ENCODE measurements at places on chromosomes 7 and 10.

DNA sequence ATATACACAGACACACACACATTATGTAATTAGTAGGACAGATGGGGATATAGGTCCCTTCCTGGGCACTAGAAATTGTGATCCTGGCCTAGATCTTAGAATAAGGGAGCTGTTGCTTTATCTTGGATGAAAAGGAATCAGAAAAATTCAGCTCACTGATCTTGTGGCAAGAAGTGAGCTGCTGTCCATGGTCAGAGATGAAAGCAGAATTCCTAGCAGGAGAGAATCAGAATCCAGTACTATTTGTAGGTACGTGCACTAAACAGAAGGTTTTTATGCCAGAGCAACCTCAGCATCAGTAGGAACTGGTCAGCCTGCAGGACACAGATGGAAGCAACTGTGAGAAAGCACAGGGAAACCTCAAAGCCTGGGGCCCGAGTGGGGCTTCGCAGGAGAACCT is 549.2 kb upstream of the POM121L12 start:
- DNase-seq: no peak

GRCh38 chr7:139588632-139589031 is 65.1 kb downstream of the CLEC2L start:
- no peak for DNase-seq

GRCh38 chr7:147670759-147671158 is 919.8 kb upstream of the C7orf33 start:
- no peak for DNase-seq

GRCh38 chr7:149569025-149569725 is 71.6 kb upstream of the ZNF746 start:
- no peak for DNase-seq

- no peak for DNase-seq
Observed at GRCh38 chr10:103709341-103709920, 145.9 kb downstream of the SH3PXD2A start.

- no peak for DNase-seq
Observed at GRCh38 chr10:124632566-124632965, 111.6 kb downstream of the FAM53B start.

- no peak for DNase-seq
Observed at GRCh38 chr7:144771927-144772326, 63.9 kb downstream of the TPK1 start.

DNA sequence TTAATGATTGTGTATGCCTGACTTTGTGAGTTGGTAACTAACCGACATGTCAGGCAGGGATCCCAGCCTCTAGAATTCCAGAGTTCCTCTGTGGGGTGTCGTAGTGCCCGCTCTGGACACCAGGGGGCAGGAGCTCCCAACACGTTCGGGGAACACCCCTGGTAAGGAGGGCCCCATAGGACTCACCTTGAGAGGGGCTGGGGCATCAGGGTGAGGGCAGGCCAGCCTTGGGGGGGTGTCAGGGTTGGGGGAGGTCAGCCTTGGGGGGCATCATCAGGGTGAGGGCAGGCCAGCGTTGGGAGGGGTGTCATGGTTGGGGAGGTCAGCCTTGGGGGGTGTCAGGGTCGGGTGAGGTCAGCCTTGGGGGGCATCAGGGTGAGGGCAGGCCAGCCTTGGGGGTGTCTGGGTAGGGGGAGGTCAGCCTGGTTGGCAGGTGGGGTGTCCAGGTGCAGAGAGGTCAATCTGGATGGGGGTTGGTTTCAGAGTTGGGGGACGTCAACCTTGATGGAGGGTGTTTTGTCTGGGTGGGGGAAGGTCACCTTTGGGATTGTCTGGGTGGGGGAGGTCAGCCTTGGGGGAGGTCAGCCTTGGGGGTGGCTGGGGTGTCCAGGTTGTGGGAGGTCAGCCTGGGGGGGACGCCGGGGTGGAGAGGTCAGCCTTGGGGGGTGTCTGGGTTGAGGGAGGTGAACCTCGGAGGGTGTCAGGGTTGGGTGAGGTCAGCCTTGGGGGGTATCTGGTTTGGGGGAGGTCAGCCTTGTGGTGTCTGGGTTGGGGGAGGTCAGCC is 45.6 kb upstream of the SUN1 start:
- DNase-seq: peak; percentile 76

DNA sequence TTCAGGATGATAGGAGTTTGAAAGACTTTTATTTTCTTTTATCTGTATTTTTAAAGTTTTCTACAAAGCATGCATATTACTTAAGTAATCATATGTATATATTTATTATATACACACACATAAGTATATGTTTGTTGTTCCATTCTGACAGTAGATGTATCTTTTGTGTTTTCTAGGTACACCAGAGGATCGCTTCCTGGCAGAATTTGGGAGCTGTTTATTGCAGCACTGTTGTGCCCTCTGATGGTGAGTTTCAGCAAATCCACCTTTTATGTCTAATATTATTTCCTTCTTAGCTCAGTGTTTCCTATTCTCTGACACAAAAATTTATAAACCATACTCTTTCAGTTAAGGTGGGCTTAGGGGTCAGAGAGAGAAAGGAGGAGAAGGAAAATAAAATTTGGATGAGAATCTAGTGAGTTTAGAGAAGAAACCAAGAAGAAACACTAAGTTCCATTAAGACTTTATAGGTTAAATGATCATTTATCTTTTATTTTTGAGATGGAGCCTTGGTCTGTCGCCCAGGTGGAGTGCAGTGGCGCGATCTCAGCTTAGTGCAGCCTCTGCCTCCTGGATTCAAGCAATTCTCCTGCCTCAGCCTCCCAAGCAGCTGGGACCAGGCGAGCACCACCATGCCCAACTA is 59.2 kb upstream of the OIT3 start:
- DNase-seq: peak; percentile 3

DNA sequence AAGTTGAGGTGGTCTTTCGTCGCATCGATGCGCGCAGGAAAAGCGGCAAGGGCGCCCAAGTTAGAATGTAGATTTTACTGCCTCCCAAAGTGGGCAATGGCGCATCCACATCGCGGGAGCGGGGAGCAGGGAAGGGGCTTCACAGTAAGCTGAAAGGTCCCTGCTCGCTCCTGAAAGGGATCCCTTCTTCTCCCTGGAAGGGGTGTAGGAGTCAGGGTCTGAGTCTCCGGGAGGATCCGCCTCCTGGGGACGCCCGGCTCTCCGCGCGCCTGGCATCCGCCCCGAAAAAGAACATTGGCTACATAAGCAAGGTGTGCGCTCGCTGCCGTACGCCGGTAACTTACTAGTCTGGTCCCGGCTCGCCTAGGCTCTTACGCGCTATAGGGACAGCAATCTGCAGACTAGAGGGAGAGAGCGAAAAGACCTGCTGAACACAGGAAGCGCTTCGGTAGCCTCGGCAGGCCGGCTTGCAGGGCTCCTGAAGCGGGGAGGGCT is 804 bp downstream of the UNC5B start:
- DNase-seq: peak; percentile 21

- DNase-seq: no peak
Observed at GRCh38 chr10:83023662-83024061, 1115.6 kb upstream of the GHITM start.

- DNase-seq: no peak
Observed at GRCh38 chr7:135745703-135746312, 2.8 kb downstream of the FAM180A start.

GRCh38 chr7:8982338-8982992 is 549.1 kb downstream of the NXPH1 start:
- no peak for DNase-seq

DNA sequence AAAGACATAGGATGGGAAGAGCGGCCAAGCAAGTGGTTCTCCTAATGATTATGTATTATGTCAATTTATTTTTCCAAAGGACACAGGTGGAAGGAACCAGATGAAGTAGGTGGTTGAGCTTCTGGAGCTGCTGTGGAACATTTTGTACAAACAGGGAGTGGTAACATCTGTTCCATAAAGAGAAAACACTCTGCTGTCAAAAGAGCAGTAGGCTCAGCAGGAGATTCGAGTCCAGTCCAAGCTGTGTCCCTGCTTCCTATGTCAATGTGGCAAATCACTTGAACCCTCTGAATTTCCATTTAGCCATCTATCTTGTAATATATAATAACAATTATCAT is 448.0 kb upstream of the ANKRD30A start:
- DNase-seq: no peak

GRCh38 chr10:35214607-35215020 is 88.0 kb downstream of the CREM start:
- DNase-seq: no peak

- no peak for DNase-seq
Observed at GRCh38 chr7:24869572-24869971, 110.4 kb downstream of the OSBPL3 start.

GRCh38 chr10:3699916-3700315 is 85.1 kb downstream of the KLF6 start:
- no peak for DNase-seq

DNA sequence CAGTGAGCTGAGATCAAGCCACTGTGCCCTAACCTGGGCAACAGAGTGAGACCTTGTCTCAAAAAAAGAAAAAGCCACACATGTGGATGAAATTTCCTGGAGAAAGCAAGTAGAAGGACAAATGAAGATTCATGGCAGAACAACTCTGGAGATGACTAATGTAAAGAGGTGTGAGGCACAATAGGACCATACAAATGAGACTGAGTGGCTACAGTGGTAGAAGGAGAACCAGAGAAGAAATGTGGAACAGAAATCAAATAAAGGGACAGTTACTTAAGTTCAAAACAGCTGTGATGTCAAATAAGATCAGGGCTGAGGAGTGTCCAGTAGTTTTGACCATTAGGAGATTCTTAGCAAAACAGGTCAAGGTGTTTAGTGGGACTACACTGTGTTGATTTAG is 130.9 kb upstream of the CDK6 start:
- DNase-seq: no peak

DNA sequence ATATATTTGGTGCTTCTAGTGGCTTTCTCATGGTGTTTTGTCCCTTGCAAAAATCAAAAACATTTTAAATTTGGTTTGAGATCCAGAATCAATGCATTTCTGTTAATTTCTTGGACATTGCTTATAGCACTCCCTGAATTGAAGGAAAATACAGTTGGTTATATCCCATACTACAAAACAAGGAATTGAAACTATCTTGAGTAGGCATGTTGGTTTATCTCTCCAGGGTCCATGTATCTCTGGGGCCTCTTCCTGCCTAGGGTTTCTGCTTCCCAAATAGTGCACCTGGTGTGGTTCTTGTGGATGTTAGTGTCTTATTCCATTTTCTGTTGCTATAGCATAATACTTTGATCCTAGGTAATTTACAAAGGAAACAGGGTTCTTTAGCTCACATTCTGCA is 212.4 kb downstream of the CAMK1D start:
- no peak for DNase-seq

- DNase-seq: no peak
Observed at GRCh38 chr7:3991731-3992231, 690.3 kb upstream of the FOXK1 start.

- no peak for DNase-seq
Observed at GRCh38 chr7:114472896-114473512, 58.4 kb downstream of the FOXP2 start.

- DNase-seq: no peak
Observed at GRCh38 chr10:132018446-132018845, 36.7 kb upstream of the BNIP3 start.

GRCh38 chr10:130689743-130690626 is 553.8 kb downstream of the GLRX3 start:
- DNase-seq: no peak

DNA sequence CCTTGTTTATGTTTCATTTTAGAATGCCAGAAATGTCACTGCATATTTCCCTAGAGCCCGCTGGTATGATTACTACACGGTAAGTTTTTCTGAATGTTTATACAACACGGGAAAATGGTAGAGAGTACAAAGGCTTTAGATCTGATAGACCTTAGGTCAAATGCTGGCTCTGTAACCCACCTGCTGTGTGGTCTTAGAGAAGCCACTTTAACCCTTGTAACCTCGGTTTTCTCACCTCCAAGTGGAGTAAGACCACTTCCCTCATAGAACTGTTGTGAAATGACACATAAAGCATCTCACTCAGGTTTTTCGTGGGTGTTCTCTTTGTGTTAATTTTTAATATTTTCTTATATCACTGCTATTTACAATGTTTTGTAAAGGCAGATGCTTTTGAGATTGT is 13.9 kb upstream of the MGAM2 start:
- DNase-seq: no peak

DNA sequence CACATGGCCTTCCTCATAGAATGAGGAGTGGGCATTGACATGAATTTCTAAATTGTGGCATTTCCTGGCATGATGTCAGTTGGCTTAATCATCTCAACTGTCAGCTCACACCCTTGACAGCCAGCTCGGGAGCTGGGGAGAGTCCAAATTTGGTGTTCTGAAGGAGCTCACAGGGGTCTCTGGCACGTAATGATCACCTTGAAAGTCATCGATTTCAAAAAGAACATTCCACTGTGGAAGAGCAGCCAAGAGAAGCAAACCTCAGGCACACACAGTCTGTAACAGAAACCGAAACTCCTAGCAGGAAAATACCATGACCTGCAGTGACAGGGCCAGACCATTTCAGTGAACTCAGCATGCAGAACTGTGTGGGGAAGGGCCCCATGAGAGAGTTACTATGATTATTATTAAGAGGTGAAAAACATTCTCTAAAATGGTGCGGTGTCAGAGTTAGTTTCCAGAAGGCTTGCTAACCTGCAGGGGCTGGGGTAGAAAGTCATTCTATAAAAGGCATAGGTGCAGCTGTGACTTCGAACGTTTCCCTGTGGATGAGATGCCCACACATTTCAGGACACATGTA is 26.4 kb upstream of the KLF6 start:
- DNase-seq: peak; percentile 37

DNA sequence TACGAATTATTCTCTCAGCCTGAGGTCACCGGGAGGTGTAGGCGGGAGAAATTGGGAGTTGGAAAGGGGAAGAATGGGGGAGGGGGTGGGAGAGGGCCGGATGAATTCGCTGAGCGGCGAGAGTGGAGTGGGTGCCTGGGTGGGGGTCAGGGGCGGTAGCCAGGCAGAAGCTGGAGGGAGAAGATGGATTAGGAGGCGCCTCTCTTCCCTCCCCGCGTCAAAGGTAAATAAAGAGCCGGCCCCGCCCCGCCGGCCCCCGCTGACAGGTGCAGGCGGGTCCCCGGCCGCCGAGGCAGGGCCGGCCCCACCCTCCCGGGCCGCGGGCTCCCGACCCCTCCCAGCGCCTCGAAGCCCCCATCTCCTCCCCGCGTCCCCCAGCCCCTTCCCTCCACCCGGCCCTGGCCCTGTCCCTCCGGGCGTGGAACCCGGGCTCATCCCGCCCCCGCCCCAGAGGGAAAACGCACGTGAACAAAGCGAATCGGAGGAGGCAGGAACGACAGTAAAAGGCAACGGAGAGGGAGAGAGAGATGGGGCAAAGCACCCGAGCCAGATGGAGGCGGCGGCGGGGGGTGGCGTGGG is 872 bp downstream of the FAM131B start:
- no peak for DNase-seq

- DNase-seq: no peak
Observed at GRCh38 chr10:119103241-119103902, 541 bp upstream of the DENND10 start.

DNA sequence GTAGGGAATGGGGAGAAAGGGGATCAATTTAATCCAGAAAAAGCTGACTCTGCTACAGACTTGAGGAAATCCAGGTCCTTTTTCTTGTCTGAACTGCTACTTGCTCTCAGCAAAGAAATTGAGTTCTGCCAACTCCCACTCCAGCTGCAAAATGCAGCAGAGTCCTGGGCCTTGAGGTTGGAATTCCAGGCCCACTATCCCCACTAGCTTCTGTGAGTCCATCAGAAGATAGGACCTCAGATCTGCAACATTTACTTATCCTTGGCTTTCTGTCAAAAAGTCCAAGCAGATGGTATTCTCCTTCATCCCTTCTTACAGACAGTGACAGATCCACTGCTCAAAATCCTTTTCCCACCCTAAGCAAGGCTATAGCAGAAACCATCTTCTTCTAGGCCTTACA is 219.2 kb downstream of the ARHGAP12 start:
- DNase-seq: no peak
